ENCODE measurements at places on chromosomes 11 and 22.

- no peak for DNase-seq
Observed at GRCh38 chr22:40567106-40567505, 69.4 kb downstream of the MRTFA start.

DNA sequence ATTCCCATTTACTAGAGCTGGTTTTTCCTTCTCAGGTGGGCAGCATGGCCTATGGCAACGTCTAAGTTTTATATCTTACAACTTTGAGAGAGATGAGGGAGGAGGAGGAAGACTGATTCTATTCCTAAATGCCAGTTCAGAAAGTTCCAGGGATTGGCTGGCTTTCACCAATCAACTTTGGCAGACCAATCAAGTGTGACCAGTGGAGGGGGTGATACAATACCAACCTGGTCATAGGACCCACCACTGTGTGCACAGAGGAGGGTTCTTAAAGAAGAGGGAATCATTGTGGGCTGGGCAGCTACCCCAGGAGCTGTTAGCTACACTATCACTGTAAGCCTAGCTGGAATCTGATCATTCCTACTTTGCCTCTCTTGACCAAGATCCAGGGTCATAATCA, 8.1 kb downstream of the DIXDC1 start:
- no peak for DNase-seq

DNA sequence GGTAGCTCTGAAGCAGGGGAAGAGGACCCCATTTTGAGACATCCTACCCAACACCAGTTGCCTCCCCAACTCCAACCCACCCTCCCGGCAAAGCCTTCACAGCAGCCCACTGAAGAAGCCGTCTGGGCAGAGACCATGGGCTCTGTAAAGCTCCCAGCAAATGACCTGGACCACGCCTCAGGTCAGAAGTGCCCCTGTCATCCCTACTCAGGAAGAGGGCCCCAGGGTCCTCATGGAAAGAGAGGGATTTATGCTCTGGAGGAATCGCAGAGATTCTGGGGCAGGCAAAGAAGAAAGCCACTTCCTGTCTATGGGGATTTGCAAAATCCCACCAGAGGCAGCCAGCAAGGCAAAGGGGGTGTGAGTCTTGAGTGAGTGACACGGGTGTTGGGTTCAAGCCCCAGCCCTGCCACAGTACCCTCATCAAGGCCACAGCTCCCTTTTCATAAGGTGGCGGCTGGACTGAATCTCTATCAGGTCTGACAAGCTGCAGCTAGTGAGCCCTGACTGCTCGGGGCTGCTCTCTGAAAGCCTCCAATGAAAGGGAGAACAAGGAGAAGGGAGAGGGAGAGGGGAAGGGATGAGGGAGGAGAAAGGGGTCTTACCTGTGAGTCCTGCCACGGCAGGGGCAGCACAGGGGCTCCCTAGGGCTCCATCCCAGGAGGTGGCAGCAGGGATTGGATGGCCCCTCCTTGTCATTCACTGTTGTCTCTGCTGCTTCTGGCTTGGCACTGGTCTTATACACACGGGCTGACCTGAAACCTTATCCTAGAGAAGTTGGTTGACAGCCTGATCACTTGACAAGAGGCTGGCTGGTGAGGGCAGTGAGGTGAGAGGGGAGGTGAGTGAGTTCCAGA, at the start of gene UCP3:
TSS of gene UCP3 (minus strand) at position 713 of the 857 bp plus-strand sequence. CDS start 2,043 bp downstream, outside the sequence.
- DNase-seq, result no peak

GRCh38 chr22:35352214-35353111, 28.4 kb upstream of the HMOX1 start:
- DNase-seq, result no peak

GRCh38 chr11:20873054-20873453, 203.7 kb downstream of the NELL1 start:
- no peak for DNase-seq

DNA sequence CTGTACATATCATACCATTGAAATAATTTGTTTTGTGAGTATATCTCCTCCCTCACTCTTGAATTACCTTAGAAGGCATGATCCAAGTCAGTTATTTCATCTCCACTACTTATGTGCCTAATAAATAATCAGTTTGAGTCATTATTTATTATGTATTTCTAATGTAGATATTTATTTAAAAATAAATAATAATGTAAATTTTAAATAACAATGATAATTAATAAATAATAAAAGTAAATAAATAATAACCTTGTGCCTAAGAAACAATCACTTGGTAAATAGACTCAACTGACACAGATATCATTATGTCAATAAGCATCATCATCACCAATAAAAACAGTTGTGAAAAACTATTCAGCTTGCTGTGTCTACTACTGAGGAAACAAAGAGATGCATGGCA, 213.8 kb downstream of the CNTN5 start:
- DNase-seq, result no peak

DNA sequence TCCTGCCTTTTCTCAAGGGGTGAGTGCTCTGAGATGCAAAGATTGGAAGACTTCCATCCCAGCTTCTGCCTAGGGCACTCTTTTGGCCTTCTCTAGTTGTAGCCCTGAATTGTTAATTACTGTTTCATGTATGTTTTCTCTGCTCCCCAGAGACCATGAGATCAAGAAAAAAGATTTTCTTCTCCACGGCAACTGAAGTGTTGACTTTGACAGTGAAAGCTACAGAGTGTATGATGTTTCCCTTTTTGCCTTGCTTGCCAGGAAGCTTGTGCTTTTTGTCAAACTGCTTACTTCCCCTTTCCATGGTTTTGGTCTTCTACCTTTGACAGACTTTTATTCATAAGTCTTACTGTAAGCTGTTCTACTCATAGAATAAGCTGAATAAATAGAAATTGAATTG, 23.3 kb upstream of the EIF3D start:
- DNase-seq, result no peak

DNA sequence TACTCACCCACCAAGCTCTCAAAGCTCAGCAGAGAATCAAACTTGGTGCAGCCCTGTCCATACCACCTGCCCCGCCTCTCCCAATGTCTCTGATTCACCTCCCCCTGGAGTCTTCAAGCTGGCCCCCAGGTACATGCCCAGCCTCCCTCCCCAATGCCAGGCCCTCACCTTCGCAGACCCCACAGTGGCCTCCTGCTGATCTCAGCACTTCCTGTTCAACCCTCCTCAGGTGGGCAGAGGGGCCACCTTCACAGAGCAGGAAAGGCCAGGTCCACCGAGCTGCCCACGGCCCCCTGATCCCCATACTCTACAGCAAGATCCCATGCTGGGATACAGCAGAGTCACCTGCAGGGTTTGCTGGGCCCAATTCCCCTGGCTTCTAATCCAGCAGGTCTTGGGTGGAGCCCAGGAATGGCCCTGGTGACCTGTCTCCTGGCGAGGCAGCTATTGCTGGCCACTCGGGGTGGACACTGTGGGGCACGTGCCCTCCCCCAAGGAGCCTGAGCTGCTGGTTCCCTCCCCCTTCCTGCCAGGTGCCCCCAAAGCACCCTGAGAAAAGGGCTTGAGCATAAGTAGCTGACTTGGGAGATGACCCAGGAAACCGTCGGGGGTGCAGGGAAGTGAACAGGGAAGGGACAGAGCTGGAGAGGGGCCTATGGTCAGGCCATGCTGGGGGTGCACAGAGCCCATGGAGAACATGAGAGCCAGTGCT, 150.7 kb downstream of the BRD1 start:
- DNase-seq, result no peak

DNA sequence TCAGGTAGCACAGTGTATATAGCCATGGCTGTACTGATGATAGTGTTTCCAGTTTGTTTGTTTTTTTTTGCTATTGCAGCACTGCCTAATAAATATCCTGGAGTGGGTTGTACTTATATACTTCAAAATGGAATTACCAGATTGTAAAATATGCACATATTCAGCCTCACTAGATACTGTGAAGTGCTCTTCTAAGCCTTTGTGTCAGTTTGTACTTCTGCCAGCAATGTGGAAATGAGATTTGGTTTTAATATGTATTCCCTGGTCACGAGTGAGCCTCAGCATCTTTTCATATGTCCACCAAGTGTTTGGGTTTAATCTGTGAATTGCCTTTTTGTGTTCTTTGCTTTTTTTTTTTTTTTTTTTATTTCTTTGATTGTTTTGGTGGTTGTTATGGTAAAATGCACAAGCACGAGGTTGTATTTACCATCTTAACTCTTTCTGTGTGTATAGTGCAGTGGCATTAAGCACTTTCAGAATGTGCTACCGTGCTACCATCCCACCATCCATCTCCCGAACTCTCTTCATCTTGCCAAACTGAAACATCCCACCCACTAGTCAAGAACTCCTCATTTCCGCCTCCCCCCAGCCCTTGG, 34.9 kb downstream of the ST3GAL4 start:
- no peak for DNase-seq

GRCh38 chr22:24402460-24403192, 24.8 kb upstream of the ADORA2A start:
- no peak for DNase-seq

DNA sequence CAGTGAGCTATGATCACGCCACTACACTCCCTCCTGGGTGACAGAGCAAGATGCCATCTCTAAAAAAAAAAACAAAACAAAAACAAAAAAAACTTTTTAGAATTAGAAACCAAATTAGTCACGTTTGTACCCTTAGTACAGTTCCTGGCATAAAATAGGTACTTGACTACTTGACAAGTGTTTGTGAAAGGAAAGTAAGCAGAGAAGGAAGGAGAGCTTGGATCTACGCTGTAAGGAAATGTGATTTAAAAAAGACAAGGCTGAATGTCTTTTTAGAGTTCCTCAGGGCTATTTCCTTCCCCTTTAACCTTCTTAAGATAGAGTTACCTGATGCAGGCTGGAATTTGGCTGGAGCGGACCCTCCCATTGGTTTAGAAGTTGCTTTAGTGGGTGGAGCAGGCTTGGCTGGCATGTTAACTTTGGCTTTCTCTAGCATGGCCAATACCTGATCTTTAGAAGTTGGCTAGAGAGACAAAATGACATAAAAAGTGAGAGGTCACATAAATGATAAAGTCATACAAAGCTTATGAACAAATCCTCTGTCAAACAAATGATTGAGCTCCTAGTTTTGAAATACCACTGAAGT, 50.7 kb downstream of the F2 start:
- DNase-seq, result no peak

DNA sequence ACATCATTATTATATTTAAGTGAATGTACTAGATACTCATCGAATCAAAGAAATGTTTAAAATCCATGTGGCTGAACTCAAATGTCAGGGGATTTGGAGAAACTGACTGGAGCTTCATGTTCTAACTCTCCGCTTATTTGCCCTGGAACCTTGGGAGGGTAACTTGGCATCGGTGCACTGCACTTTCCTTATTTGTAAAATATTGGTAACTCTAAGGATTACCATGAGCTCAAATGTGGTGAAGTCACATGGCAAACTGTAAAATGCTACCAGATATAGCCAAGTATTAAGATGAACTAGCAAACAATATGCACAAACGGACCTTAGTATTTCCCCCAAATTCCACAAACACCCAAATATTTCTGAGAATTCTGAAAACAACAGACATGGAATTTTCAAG, 75.6 kb downstream of the ETS1 start:
- DNase-seq, result no peak

DNA sequence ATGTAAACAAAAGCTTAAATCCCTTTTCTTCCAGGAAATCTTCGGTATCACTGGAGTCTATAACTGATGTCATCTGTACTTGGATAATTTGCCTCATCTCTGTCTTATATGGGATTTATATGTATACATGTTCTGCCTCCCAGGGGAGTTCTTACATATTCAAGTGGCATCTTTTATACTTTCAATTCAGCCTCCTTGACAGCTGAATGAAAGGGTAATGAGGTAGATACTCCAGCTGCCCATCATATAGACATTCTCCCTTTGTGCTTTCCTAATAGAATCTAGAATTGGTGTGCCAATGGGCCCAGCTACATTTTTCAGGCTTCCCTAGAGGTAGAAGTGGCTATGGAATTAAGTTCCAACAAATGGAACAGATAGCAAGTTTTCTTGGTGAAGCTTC, 223.8 kb downstream of the LRRC4C start:
- DNase-seq, result no peak

- no peak for DNase-seq
Observed at GRCh38 chr11:112588252-112588694, 327.6 kb upstream of the PLET1 start.

DNA sequence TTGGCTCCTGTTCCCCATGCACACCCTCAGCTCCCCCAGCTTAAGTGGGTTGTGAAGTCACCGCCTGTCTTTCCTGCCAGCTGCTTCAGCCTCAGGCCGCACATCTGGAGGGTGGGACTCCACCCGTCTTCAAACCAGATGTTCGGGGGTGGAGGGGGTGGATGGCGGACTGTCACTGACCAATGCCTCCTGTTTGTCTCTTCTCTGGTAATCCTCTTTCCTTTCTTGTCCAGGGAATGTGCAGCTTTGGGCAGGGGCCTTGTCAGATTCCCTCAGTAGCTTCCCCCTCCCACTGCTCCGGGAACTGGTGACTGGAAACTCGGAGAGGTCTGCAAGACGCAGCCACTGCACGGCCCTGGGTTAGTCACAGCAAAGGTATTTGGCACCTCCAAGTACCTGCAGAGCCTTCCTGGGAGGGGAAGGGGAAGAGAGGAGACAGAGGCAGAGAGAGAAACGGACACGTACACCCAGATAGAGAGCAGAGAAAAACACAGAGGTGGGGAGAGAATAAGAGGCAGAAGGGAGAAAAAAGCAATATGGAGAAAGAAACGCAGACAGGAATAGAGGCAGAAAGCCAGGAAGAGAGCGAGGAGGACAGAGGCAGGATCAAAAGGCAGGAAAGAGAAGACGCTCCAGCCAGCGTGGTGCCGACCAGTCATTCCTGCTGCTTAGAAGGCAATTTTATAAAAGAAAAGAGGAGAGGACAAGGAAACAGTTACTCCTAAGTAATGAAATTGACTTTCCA, 56.1 kb upstream of the TIMP3 start:
- DNase-seq, result no peak

DNA sequence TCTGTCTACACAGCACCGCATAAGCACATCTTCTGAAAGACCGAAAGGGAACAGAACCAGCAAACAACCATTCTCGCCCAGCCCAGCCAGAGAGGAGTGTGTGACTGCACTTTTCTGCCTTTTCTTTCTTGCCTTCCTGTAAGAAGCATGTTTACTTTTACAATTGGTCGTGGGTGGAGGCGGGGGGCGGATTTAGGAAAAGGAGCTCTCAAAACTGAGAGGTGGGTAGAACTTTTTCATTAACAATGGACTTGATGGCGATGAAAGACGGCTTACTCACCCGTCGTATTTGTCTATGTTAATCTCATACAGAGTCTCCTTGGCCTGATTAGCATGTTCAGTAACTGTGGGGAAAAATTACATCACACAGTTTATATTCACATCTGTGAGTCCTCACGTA, 27.2 kb downstream of the CERK start:
- DNase-seq, result no peak

DNA sequence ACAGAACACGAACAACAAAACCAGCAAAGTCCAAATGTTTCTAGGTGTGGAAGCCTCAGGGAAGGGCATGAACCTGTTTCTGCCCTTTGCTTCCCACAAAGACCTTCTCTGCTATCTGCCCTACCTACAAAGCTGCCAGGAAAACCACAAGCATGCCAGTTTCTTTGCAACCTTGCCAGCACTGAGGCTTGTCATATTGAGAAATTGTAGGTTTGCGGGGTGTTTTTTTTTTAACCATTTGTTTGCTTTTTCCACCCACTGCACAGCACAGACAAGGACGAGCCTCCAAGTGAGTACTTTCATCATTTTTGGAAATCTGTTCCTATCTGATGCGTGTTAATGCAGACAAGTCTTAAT, 12.8 kb downstream of the PARVG start:
- DNase-seq, result no peak

Measured in GM18507 (cell line).